M059J (cell line): ENCODE measurements at places on chromosomes 5 and 9. TPM values are rescaled to one million over a fixed set of nuclear protein-coding genes. Genes with fewer than 3 reads are reported as not detected.

The FUT7 gene
- total RNA-seq: not detected in 2 replicates

The UBE2D2 gene
- total RNA-seq: 127 and 165 TPM in 2 replicates

The PTGES2 gene
- total RNA-seq: 34.9 and 53.8 TPM in 2 replicates

The PLPP1 gene
- 68.1 and 90.6 TPM in 2 replicates for total RNA-seq

The EIF4EBP3 gene
- total RNA-seq: not detected in 2 replicates

The PCDHB10 gene
- 0.49 and 1.3 TPM in 2 replicates for total RNA-seq

The SPATA31D4 gene
- total RNA-seq: not detected in 2 replicates

The EFNA5 gene
- total RNA-seq: 0.25 and 2.5 TPM in 2 replicates

The WDR31 gene
- total RNA-seq: 0.22 and 0.32 TPM in 2 replicates

The CDHR2 gene
- not detected in 2 replicates for total RNA-seq

The DRD1 gene
- total RNA-seq: 0.12 and 0.57 TPM in 2 replicates

The NR5A1 gene
- total RNA-seq: 0.02 TPM in 1 of 2 replicates, not detected in the other

The OR2K2 gene
- total RNA-seq: not detected in 2 replicates

The COQ4 gene
- 54.8 and 59.2 TPM in 2 replicates for total RNA-seq

The AFF4 gene
- total RNA-seq: 31.8 and 39.2 TPM in 2 replicates
